ENCODE measurements at places on chromosomes 1 and 21.

DNA sequence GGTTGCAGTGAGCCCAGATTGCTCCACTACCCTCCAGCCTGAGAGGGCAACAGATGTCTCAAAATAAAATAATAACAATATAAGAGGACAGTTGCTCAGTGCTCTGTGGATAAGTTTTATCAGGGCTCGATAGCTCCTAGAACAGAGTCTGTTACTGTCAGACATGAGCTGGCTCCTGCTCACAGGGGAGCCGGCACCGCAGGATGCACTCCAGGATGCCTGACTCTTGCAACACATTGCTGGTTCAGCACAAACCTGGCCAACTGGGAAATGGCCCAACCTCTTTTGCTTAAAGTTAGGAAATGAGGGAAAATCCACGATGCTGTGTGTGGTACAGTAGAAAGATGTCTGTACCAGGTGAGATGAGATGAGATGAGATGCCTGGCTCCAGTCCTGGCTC is 5.8 kb upstream of the CTSE start:
- DNase-seq: no peak

- no peak for DNase-seq
Measured at GRCh38 chr1:169590932-169591331, 4.7 kb upstream of the F5 start.

DNA sequence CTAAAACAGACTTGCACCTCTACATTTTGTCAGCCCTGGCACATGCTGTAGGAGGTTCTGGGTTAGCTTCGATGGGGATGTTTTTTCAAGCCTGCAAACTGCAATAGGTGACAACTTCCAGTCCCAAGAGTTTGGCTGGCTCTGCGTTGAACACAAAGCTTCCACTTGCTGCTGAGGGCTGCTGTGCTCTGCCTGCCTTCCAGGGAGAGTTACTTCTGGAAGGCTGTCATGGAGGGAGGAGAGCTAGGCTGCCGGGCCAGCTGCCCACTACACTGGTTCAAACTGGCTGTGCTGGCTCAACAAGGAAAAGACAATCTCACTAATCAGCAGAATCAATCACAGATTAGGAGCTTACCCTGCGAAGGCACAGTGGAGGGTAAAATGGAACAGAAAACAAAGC is 46.7 kb upstream of the PPP2R5A start:
- peak; percentile 7 for DNase-seq

DNA sequence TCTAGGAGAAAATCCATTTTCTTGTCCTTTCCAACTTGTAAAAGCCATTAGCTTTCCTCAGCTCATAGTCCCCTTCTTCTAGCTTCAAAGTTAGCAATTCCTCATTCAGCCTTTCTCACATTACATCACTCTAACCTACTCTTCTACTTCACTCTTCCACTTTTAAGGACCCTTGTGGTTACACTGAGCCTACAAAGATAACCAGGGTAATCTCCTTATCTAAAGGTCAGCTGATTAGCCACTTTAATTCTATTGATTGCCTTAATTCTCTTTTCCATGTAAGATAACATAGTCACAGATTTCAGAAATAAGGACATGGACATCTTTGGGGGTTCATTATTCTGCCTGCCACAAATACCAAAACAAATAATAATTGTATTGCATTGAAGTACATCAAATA is 8.5 kb upstream of the SPATA6 start:
- no peak for DNase-seq

DNA sequence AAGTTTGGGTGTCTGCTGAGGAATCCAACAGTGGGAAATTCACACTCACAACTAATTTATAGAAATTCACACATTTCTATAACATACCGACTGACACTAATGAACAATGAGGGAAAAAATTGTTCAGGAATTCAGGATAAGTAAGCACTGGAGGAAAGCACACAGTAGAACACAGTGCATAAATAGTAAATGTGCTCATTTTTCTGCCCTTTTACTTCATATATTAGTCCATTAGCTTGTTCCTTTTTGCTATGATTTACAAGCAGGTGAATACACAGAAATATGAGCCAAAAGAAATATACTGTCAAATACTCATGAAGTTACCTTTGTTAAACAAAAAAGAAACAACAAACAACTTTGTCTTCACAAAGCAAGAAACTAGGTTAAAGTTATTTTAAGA is 11.3 kb downstream of the NRIP1 start:
- DNase-seq: no peak

DNA sequence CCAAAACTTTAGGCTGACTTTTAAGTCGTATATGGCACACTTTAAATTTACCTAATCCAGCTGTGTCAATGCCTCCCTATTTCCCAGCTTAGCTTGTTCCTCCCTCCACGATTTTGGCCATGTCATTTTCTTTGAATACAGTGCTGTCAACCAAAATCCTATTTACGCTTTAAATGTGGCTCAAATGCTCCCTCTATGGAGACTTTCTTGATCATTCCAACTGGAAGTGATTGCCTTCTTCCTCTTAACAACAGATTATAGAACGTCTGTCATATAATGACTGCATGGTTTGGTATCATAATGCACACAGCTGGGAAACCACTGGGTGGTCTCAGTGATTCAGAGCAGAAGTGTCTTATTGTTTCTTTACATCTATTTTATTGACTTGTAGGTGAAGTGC is 18.9 kb upstream of the BATF3 start:
- no peak for DNase-seq
